NCI-H345 (cell line): ENCODE measurements at places on chromosomes 6 and 20.

- DNase-seq, result no peak
Observed at GRCh38 chr6:33846226-33846625, 42.4 kb upstream of the MLN start.

- no peak for DNase-seq
Observed at GRCh38 chr6:84657025-84657424, 107.4 kb downstream of the TBX18 start.

DNA sequence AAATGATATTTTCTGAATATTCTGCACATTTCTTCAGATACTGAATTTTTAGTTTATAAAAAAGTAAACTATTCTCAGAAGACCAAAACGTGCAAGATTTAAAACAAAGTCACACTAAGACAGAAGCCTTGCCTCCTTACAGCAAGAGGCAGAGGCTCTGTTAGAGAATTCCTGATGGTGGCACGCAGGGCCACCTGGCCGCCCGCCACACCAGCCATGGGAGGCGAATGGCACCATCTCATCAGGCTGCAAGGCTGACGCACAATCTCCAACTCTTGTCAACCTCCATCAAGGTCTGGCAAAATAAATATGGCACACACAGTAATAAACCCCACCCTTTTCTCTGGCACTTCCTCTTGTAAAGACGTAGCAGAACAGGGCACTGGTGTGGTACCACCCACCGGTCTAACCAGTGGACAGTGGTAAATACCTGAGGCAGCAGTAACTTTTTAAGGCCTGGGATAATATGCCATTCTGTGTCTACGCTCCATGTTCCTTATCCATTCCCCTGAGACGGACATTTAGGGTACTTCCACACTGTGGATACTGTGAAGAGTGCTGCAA, 111.4 kb downstream of the WDR27 start:
- no peak for DNase-seq

DNA sequence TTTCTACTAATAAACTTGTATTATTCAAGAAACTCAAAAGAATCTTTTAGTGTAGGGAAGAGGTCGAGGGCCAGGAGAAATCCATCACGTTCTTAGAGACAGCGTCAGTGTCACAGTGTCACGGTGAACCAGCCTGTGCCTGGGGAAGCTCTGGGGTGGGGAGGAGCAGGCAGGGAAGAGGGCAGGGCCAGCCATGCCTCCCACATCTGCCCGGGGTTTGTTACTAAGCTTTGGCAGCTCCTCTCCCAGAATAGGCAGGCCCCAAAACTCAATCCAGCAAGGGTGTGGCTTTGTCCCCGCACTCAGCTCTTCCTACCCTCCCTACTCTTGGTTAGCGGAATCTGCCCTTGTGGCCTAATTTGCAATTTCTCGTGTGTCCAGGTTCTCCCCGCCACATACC, 72.9 kb downstream of the TCP11 start:
- DNase-seq, result no peak

DNA sequence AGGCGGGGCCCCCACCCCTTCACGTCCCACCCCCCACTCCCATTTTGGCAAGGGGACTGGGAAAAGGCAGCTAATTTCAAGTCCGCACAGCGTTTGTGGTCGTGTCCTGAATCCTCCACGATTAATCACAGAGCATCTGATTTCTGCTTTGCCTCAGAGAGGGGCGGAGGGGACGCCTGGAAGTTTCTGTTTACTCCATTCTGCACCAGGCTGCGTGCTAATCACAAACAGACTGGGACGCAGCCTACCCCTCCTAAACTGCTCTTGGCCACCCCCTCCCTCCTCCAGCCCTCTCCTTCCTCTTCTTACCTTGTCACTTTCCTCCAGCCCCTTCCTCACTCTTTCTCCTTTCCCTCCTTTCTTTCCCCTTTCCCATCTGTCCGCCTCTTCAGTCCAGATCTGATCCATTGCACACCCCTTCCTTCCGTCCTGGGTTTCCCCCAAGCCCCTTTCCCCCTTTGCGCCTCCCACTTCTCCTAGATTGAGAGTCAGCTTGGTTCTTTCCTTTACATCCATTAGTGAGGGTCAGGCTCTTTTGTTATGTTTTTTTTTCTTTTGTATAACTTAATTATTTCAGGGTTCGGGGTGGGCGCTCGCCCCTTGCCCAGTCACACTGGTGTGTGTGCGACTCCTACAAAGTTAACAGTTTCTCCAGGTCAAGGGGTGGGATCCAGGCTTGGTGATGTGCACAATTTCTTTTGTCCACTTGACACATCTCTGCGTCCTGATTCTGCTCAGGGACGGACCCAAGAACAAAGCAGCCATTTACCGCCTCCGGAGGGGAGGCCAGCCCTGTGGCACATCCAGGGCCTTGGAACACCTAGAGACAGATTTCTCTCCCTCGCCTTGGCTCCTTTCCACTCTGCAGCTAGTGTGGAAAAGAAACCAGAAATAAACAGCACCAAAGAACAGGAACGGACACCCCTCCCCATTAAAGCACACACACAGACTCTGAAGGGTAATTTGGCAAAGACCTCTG, 520 bp upstream of the RIPOR3 start:
- no peak for DNase-seq

DNA sequence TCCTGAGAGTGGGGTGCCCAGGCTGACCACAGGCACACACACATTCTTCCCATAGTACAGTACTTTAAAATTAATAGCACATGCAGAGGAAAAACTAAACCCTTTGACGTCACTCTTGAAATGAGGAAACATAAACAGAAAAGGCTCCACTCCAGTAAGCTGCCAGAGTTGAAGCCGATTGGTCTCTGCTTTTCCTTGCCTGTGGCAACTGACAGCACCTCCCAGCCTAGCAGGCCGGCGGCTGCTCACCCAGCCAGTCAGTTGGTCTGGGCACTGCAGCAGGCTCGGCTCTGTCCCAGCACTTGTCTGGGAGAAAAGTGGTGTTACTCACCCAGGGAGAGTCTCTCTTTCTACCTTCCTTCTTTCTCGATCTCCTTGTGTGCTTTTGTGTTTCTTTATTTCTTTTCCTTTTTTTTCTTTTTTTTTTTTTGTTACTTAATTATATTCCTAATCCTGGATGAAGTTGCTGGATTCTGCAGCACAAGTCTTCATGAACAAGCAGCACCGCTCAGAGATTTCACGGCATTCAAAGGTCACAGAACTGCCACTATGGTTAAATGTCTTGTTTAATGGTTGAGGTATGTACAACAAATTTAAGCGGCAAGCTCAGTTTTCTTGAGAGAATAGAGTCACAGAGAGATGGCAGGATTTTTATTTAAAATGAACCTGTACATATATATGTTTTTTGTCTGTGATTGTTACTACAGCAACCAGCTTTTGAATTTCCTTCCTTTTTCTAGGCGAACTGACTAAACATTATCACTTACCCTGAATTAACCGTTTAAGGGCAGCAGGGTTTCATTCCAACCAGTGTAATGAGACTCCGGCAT, at the start of gene PDE7B:
TSS of gene PDE7B (plus strand) at position 260 of the 830 bp plus-strand sequence.
- DNase-seq, result no peak

DNA sequence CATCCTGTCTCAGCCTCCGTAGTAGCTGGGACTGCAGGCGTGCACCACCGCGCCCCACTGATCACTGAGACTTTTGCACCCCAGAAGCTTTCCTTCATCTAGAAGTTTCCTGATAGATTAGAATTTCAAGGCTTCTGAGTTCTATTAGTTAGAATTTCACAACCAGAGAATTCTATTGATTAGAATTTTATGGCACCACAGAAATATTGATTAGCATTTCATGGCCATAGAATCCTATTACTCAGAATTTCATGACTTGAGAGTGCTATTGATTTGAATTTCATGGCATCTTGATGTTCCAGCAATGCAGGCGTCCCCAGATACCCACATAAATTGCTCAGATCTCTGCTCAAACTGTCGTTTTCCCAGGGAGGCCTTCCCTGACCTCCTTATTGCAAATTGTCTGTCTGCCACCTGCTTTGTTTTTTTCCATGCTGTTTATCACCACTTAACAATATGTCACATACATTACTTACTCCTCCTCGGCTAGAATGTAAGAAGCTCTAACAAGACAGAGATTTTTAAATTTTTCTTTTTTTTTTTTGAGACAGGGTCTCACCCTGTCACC, 16.9 kb upstream of the CBFA2T2 start:
- DNase-seq, result no peak

- no peak for DNase-seq
Observed at GRCh38 chr6:37480951-37481534, 18.6 kb downstream of the CCDC167 start.

GRCh38 chr6:138428944-138429598, 25.0 kb downstream of the HEBP2 start:
- peak; percentile 25 for DNase-seq

- peak; percentile 20 for DNase-seq
Observed at GRCh38 chr6:170294813-170295509, 4.1 kb upstream of the DLL1 start.
